Karpas-422 (cell line): ENCODE measurements at places on chromosomes 13 and 19.

DNA sequence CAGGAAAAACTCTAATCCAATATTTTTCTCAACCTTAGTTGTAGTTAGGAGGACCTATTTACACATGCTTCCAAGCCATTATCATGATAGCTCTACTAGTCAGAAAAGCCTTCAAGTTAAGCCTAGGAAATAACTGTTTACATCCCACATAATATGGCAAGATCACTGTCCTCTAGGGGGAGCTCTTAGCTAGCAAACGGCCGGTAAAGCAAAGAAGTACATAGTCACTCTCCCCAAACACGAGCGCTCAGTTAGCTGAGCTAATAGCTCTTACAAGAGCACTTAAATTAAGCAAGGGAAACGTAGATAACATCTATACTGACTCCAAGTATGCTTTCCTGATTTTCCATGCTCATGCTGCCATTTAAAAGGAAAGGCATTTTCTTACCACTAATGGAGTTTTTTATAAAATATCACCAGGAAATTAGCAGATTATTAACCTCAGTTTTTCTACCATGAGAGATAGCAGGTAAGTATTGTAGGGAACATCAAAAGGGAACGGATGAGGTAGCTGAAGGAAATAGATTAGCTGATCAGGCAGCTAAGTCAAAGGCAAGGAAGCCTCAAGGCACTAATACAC is 100.6 kb upstream of the PABPC3 start:
- H3K27me3 ChIP-seq: no peaks in the 10 kb centered on the region
- no peak overlapping the region for H3K4me3 ChIP-seq
- no peak overlapping the region for H3K27ac ChIP-seq
- peak; percentile 92 for DNase-seq
- no peaks in the 10 kb centered on the region for H3K4me1 ChIP-seq

DNA sequence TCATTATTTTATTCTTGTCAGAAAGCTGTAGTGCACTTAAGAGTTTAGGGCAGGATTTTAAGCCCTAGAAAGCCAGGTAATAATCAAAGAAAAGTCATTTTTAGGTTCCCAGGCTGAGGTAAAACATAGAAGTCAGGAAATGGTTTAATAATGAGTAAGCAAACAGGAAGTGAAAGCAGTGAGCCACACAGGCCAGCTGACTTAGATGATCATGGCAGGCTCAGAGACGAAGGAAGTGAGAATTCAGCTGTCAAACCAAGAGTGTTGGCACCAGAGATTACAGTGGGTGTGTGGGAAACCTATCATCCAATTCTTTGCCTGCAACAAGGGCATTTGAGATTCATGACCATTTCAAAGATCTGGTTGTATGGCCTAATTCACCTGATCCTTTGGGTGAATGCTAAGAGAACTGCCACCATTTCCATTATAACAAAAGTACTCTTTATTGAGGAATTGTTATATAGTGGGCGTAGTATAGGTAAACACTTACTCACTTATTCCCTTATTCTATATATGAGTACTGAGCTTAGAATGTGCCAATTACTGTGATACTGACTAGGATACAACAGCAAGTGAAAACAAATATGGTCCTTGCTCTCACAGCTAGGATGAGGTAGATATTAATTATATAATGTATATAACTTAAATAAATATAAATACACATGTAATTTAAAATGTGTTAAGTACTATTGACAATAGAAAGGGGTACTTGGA is 103.7 kb upstream of the EDNRB start:
- no peaks in the 10 kb centered on the region for H3K36me3 ChIP-seq
- H3K27ac ChIP-seq: no peak overlapping the region
- peaks cover 7% of the 10 kb centered on the region; the same call in 1 of the 2 replicates for H3K4me1 ChIP-seq
- no peaks in the 10 kb centered on the region for H3K27me3 ChIP-seq
- peak; percentile 84 for DNase-seq

DNA sequence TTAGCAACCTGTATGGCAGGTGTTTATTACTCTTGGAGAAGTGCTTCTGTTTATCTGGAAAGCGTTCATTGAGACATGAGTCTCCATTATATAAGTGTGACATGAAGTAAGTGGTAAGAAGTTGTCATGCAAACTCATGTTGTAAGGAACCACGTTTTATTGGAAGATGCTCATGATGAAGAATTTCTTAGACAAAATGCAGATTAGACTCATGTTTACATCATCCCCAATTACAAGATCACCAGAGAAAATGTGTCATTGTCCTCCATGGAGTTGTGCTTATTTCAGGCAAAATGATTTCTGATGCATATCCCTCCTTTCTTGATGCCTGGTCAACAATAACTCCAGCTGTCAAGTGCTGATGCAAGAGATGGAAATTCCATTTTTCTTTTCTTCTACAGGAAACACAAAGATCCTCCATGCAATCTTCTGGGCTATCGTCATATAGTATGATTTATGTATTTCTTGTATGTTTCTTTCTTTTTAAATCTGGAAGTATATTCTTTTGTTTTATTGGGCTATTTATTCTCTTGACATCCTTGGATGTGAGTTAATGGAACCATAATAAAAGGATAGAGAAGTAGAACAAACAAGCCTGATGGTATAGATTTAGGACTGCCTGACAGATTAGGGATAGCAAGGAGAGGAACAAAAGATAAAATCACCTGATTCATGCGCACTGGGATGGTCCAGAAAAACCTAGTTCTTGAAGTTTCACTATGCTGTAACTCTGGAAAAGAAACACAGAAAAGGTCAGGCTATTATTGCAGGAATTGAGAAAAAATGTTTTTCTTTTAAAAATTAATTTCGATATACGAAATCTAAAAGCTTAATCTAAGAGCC is 50.7 kb upstream of the DIAPH3 start:
- no peaks in the 10 kb centered on the region for H3K27me3 ChIP-seq
- H3K27ac ChIP-seq: no peak overlapping the region

DNA sequence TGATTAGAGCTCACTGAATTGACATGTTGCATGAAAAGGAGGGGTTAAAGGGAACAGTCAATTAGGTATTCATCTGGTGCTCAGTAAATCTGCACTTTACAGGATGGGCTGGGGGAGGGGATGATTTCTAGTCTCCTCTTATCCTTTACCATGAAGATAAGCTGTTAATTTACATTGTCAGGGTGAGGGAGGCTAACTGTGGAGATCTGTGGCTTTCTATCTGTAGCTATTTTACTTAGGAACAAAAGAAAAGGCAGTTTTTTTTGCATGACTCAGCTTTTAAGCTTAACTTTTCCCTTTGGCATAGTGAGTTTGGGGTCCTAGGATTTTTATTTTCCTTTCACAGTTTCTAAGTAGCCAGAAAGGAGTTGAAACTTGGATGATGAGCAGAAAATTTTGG is 253.3 kb downstream of the LMO7 start:
- no peak for DNase-seq
- H3K27ac ChIP-seq: no peak overlapping the region
- no peak overlapping the region for H3K4me3 ChIP-seq
- no peaks in the 10 kb centered on the region for H3K36me3 ChIP-seq
- H3K27me3 ChIP-seq: no peaks in the 10 kb centered on the region
- H3K4me1 ChIP-seq: no peaks in the 10 kb centered on the region

DNA sequence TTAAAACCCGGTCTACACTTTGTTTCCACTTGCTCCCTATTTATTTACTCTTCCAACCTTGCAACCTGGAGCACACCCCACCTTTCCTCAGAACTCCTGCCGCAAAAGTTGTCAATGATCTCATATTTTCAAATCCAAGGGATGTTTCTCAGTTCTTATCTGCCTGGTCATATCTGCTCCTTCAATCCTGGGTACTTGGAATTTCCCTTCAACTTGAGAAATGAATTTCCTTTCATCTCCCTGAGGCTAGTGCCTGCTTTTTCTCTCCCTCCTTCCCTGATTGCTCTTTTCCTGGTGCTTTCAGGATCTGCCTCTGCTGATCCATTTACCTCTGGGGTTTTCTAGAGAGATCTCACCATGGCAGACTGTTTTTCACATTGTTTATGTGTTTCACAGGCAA is 154.8 kb upstream of the IRS2 start:
- H3K4me1 ChIP-seq: no peaks in the 10 kb centered on the region
- DNase-seq: no peak
- no peaks in the 10 kb centered on the region for H3K27me3 ChIP-seq
- no peak overlapping the region for H3K27ac ChIP-seq
- H3K36me3 ChIP-seq: no peaks in the 10 kb centered on the region
- H3K4me3 ChIP-seq: no peak overlapping the region

GRCh38 chr13:67048821-67049150 is 181.3 kb downstream of the PCDH9 start:
- no peaks in the 10 kb centered on the region for H3K27me3 ChIP-seq
- DNase-seq: no peak
- H3K4me1 ChIP-seq: no peaks in the 10 kb centered on the region
- no peak overlapping the region for H3K4me3 ChIP-seq
- no peaks in the 10 kb centered on the region for H3K36me3 ChIP-seq

DNA sequence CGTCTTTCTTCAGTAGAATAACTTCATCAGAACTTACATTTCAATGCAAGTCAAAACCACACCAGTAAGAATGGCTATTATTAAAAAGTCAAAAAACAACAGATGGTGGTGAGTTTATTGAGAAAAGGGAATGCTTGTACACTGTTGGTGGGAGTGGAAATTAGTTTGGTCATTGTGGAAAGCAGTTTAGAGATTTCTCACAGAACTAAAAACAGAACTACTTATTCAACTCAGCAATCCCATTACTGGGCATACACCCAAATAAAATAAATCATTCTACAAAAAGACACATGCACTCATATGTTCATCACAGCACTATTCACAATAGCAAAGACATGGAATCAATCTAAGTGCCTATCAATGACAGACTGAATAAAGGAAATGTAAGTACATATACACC is 231.2 kb downstream of the NHLRC3 start:
- H3K27me3 ChIP-seq: no peaks in the 10 kb centered on the region
- H3K36me3 ChIP-seq: no peaks in the 10 kb centered on the region
- no peak overlapping the region for H3K27ac ChIP-seq
- no peak overlapping the region for H3K4me3 ChIP-seq
- no peaks in the 10 kb centered on the region for H3K4me1 ChIP-seq

DNA sequence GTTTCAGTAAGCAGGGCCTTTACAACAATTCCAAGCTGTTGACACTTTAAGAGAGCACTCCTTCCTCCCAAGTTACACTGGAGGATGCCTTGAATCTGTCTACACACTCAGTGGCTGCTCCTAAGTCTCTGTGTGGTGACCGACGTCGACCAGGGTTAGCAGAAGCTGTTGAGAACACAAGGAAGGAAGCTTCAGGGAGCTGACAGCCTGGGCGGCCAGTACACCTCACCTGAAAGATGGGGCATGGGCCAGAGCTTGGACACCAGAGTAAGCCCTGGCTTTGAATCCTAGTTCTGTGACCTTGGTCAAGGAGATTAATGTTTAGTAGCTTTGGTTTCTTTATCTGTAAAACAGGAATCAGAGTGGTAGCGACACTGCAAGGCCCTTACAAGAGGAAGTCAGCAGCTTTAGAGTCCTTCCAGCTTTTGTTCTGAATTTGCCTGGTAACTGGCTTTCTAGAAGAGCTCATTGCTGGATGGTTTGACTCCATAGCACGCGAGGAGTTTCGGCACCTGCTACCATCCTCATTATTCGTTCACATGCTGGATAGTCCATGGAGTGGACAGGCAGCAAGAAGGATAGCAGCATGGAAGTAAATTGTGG is 214.2 kb downstream of the FGF9 start:
- no peak for DNase-seq
- H3K4me3 ChIP-seq: no peak overlapping the region
- H3K27ac ChIP-seq: no peak overlapping the region
- H3K36me3 ChIP-seq: no peaks in the 10 kb centered on the region
- H3K27me3 ChIP-seq: no peaks in the 10 kb centered on the region

GRCh38 chr19:33390908-33391630 is 17.6 kb downstream of the CEBPG start:
- no peaks in the 10 kb centered on the region for H3K27me3 ChIP-seq
- no peak overlapping the region for H3K27ac ChIP-seq
- DNase-seq: no peak

- no peaks in the 10 kb centered on the region for H3K27me3 ChIP-seq
- H3K4me1 ChIP-seq: peaks cover 39% of the 10 kb centered on the region
- H3K36me3 ChIP-seq: no peaks in the 10 kb centered on the region
- H3K4me3 ChIP-seq: peak overlapping the region; percentile 41
- H3K27ac ChIP-seq: peak overlapping the region; percentile 49
- DNase-seq: peak; percentile 94
Measured at GRCh38 chr13:100542826-100543156, 45.8 kb downstream of the GGACT start.

DNA sequence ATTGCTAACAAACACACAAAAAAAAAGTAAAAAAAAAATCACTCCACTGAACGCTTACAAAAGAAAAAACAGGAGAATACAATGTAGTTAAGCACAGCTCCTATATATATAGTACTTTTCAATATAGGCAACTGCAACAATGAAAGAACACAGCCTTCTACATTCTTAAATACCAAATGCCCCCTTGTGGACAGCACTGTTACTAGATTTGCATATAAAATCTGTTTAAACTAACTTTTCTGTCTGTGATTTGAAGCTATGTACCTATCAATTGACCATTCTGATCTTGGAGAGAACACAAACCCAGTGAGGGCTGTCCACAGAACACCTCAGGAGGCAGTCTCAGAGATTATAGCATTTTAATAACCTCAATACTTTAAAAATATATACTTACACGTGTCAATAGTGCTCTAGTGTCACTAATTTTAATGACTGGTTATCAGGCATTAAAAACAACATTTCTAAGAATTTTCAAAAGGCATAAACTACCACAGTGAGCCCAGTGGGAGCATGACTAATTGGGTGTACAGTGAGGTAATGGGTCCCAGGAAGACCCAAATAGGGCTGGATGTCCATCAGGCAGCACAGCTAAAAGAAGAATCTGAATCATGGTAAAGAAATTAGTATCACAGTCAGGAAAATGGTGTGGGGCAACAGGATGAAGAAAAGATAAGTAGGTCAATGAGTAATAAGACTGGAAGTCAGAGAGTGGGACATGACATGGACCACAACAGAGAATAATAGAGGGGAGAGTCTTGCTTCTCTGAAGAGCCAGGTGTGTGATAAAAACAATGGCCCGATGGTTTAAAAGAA is 22.2 kb downstream of the CCDC169 start:
- no peaks in the 10 kb centered on the region for H3K4me1 ChIP-seq
- no peak overlapping the region for H3K4me3 ChIP-seq
- H3K27me3 ChIP-seq: 0 out of 2 replicates have a peak, but pooled peaks cover 2% of the 10 kb centered on the region
- peak; percentile 81 for DNase-seq
- no peaks in the 10 kb centered on the region for H3K36me3 ChIP-seq

GRCh38 chr19:31715249-31715945 is 366.2 kb upstream of the TSHZ3 start:
- DNase-seq: no peak
- no peak overlapping the region for H3K27ac ChIP-seq
- no peaks in the 10 kb centered on the region for H3K36me3 ChIP-seq
- no peaks in the 10 kb centered on the region for H3K4me1 ChIP-seq
- no peak overlapping the region for H3K4me3 ChIP-seq

GRCh38 chr19:2603334-2603733 is 99.2 kb downstream of the GNG7 start:
- H3K4me3 ChIP-seq: no peak overlapping the region
- H3K4me1 ChIP-seq: peaks cover 14% of the 10 kb centered on the region
- H3K27me3 ChIP-seq: no peaks in the 10 kb centered on the region
- no peak for DNase-seq
- no peaks in the 10 kb centered on the region for H3K36me3 ChIP-seq

GRCh38 chr19:42965176-42965575 is 28.2 kb upstream of the PSG7 start:
- H3K27ac ChIP-seq: no peak overlapping the region
- no peak for DNase-seq
- H3K36me3 ChIP-seq: no peaks in the 10 kb centered on the region
- no peaks in the 10 kb centered on the region for H3K27me3 ChIP-seq
- H3K4me1 ChIP-seq: no peaks in the 10 kb centered on the region
